Peyer's patch (tissue), 4 donors: ENCODE measurements at places on chromosomes 4 and X. TPM values are rescaled to one million over a fixed set of nuclear protein-coding genes. Genes with fewer than 3 reads are reported as not detected.

DNA sequence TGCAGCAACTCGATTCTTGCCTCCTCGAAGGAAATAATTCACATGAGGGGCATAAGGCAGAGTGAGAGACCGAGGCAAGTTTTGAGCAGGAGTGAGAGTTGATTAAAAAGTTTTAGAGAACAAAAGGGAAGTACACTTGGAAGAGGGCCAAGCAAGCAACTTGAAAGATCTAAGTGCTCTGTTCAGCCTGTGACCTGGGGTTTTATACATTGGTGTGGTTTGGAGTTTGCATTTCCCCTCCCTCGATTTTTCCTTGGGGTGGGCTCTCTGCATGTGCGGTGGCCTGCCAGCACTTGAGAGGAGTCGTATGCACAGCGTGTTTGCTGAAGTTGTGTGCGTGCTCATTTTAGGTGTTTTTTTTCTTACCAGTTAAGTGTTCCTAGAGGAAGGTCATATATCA is 356.4 kb downstream of the KLHL4 start:
- DNase-seq, result no peak

DNA sequence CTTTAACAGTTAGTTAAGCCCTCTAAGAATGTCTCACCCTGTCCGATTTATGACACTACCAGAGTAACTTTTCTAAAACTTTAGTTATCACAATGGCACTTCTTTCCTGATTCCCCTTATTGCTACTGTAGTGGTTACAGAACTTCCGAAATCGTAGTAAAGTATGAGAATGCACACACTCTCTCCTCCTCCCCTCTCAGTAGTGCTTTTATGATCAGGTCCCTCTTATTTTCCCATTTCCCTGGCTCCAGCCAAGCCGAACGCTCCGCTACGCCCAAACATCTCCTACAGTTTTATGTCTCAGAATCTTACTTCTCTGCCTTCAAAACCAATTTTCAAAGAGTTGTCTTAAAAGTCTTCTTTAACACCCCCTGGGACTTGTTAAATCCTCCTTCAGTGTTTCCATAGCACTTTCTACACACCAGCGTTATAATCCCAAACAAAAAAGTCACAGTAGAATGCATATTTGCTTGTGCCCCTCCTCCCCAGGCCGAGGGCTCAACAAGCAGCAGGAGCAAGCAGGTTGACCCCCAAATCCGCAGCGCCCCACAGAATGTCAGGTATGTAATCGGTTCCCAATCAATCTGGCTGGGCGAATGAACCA is 671 bp downstream of the HPF1 start:
- DNase-seq, result no peak

GRCh38 chrX:39899856-39900776 is 197.6 kb downstream of the BCOR start:
- DNase-seq, result no peak

DNA sequence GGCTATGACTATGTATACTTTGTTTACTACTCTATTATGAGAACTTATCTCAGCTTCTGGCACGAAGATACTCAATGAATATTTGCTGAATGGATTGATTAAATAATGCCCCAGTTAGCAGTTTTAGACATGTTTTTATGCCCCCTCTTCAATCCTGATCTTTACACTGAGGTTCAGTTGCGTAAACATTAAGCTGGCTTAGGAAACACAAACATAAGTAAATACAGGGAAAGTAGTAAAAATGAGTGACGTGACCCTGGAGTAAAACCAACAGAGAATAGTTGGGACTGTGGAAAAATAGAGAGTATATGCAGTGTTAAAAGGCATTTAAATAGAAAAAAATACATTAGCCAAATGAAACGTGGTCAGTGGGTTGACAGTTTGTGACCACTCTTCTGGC is 387.0 kb upstream of the ACTRT1 start:
- DNase-seq, result no peak

GRCh38 chrX:2325076-2325784 is 175.5 kb downstream of the DHRSX start:
- no peak for DNase-seq

DNA sequence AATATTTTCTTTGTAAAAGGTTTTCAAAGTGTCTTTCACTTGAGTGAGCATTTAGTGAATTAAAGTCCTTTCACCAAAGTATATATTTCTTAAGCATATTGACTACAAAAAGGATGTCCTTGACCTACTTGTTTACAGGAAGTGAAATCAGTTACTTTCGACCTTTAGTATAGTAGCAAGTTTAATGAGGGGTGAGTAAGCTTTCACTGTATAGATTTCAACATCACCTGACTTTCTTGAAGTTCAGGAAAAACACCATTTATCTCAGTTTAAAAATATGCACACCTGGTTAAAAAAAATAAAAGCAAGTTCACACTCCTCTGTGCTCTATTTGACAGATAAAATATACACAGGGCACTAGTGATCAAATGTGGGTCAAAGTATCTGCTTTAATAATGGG is 88.1 kb downstream of the CCSER1 start:
- no peak for DNase-seq

PABPC5 gene
- 0.35 TPM for total RNA-seq

DCAF8L2 gene
- total RNA-seq, result not detected

DNA sequence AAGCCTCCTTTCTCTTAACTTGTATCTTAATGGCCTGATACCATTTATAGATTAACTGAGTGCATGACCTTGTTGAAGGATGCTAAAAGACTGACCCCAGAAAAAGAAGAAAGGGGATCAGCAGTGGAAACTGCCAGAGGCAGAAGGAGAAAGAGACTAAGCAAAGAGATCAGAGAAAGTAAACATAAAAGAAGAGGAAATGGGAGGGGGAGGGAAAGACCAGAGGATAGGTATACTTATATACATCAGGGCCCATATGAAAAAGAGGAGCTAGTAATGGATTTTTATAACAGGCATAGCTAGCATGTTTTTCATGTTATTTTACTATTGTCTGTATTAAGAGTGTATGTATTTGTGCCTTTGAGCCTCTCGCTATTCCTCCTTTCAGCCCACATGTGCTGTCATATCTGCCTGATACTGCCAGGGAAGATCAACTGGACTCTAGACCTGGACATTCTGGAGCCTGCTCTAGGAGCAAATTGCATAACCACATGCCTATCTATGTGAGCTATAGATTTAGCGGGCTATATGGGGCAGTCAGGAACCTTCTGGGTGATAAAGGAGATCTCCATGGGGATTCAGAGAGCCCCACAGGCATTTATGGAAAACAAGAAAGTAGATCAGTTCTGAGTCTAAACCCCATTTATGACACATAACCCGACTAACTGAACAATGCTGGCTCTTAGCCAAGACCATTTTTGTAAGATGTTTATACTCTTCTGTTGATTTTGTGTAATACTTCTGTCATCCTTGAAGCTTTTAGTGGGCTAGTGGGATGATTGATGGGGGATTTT is 13.4 kb upstream of the SNX12 start:
- DNase-seq, result no peak

DNA sequence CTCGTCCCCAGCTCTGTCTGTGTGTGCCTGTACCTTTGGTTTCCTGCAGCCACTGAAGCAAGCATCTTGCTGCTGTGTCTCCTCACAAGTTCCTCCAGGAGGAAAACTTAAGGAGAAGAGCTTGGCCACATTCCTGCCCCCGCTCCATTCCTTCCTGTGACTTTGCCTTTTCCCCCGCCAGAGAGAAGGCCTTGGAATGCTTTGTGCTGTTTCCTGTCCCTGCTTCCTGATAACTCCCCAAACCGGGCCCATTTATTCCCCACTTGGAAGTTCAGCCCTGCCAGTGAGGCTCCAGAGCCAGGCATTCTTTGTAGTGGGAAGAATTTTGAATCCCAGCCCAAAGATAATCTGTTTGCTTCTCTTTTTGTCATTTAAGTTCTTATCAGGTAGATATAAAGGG is 33.1 kb downstream of the SMIM10L2A start:
- no peak for DNase-seq

DNA sequence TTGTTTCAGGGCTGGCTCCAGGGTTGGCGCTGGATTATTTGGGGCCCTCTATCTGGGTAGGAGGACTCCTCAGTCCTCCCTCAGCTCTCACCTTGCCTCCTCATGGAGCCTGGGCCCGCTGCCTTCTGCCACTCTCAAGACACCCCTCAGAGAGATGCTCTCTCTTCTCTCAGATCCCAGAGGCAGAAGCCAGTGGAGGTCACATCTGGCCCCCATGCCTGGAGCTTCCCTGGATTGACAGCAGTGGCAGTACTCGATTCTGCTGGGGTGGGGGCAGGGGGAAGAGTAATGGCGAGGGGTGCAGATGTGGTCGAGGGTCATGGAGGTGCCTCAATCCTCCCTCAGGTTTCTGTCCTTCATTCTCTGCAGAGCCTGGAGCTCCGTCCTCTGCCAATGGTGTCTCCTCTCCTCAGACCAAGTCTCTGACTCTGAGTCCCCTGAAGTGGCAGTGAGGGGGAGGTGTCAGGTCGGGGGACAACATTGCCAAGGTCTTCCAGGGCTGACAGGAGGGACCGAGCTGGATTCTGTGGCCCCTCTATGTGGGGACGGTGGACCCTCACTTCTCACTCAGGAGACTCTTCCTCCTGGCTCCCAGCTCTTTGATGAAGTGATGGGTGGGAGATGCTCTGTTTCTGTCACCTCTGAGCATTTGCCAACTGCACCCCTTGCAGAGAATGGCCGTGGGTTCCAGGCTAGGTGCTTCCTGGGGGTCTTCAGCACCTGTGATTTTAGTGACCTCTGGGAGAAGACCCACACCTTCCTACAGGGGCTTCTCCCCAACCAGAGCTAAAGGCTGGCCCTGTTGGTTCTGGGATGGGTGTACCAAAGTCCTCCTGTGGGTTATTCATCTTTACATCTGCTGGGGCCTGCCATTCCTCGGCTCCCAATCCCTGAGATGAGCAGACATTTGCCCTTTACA is 10.9 kb upstream of the HSFX1 start:
- DNase-seq, result peak; percentile 19

DNA sequence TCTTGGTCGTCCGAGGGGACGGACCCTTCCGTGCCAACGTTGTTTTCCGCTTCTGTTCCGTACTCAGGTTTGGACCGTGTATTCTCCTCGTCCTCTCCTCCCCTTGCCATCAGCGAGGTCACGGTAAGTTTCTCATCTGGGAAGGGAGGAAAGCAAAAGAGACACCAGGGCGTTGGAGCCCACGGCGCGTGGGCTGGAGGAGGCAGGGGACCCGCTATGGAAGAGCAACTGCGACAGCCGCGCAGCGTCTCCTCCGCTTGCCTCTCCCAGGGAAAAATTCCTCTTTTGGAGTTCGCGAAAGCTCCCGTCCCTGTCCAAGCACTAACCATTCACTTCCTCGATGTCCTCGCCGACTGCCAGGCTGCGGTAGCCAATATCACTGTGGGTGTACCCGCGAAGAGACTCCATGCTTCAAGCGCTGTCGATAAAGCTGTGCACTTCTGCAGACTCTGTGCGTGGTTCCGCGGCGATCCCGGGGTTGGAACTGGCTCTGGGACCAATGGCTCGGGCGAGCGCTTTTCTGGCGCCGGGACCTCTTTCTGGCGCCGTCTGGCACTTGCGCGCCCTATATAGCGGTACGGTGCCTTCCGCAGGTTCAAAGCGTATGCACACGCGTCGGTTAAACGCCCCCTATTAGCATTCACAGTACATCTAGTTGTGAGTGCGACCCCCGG is at the start of gene ESX1:
TSS of gene ESX1 (minus strand) at position 492 of the 674 bp plus-strand sequence. CDS start at position 408, 84 bp downstream.
- no peak for DNase-seq

EIF4E gene
- 55.3 TPM for total RNA-seq

AP1S2 gene
- 13.8 TPM for total RNA-seq

FABP2 gene
- total RNA-seq, result 112 TPM

PHOX2B gene
- 1.5 TPM for total RNA-seq

RBM10 gene
- total RNA-seq, result 47.0 TPM

QDPR gene
- total RNA-seq, result 9.1 TPM

DNA sequence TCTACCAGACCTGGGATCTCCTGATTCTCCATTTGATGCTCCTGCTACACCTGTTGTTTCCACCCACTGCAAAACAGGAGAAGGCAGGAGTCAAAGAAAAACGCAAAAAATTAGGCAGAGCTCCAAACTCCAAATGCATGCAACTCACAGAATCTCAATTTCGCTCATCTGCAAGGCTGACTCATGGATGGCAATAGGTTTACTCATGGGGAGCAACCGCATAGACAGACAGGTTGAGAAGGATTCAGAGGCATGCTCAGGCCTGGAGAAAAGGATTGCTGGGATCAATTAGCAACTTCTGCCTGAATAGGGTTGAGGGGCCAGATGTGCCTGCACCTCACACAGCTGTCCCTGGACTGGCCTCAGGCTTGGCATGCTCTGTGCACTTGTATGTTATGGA is 231.0 kb downstream of the LDB2 start:
- DNase-seq, result no peak
